Activated CD4-positive, alpha-beta T cell treated with anti-CD3 and anti-CD28 coated beads, Interleukin-2, amount 50 U/mL, for 1 hour (primary cell): ENCODE measurements at places on chromosomes 2 and 18.

DNA sequence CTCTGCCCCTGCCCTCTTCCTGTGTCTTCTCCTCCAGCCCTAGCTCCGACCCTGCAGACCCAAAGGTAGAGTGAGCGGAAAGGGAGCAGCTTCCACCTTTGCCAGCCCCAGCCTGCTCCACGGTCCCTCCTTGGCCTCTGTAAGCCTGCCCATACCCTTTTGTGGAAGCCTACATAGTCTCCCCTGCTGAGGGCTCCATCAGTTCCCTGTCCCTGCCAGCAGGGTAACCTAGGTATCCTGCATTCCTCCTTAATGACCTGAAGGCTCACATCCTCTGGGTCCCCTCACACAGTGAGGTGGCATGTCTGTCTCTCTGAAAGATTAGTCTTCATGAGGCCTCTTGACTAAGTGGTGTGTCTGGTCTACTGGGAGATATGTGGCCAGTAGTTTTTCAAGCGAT, 20.5 kb upstream of the ACKR3 start:
- no peak for DNase-seq

DNA sequence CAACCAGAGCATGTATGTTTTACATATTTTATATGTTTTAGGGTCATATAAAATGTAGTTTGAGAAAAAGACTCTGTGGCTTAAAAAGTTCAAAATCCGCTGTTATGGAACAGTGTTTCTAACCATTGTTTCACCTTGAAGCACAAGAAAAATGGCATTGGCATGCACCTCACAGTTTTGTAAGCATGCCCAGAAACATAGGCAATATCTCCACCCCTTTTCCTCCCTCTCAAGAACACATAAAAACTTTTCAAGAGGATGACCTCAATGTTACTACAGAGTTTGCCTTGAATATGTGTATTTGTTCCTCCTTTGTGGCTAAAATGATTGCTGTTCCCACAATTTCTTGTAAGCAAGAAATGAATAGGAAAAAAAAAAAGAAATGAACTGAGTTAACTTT, 29.3 kb upstream of the SLC40A1 start:
- DNase-seq = no peak

DNA sequence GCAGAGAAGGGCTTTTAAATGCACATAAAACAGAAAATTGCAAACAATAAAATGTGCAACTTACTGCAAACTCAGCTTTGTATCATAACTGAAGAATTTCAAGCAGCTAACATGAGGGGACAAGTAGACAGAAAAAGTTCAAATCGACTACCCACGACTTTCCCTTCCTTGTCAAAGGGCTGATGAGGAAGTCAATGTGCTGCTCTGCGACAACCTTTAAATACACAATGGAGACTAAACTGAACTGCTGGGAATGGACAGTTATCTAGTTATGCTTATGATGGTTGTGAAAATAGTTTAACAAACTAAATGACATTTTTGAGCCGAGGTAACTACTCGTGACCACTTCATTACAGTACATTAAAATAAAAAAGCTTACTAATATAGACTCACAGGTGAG, 84.1 kb downstream of the INO80D start:
- DNase-seq = no peak

DNA sequence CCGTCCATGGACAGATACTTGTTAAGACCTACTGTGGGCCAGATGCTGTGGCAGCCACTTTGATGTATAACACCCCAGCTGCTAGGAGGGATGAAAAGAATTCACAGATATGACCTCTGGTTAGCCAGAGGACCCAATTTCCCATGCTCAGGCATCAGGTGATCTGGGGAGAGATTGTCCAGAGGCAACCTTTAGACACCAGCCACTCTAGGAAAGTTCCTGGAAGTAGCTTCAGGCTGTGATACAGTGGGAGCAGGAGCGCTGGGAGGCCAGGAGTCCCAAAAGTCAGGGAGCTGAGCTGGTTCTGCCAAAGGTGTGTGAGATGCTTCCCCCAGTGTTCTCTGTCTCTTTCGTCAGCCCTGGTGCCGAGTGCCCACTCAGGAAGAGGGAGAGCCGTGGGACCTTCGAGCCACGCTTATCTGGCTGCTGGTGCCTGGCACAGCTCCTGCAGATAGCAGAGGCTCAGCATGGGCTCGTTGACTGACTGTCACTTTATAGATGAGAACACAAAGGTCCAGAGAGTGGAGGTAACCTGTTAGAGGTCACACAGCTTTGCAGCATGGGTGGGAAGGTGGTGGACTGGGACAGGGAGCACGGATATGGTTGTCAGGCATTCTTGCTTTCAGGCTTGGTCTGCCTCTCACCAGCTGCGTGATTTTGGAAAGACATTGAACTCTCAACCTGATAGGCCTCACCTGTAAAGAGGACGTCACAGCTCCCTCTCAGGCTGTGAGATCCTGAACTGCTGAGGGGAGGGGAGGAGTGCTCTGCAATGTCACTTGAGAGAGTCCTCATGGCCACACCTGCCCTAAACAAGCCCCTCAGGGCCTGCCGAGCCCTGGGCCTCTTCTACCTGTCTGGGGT, 7.8 kb upstream of the RALB start:
- no peak for DNase-seq

DNA sequence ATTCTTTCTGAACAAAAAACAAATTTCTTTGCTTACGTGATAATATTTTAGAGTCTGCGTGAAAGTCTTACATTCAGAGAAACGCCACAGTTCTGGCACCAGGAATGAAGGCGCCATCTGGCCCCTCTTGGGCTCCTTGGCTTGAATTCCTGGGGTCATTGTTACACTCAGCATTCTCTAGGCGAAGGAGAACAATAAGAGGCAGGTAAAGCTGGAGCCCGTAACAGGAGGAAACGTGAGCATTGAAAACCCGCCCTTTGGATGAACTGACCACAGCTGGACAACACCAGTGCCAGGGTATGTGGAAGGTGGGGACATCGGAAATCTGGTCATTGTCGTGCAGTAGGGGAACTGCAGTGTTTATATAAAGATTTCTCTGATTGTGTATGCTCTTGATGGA, 144.8 kb downstream of the RNF152 start:
- DNase-seq = no peak

DNA sequence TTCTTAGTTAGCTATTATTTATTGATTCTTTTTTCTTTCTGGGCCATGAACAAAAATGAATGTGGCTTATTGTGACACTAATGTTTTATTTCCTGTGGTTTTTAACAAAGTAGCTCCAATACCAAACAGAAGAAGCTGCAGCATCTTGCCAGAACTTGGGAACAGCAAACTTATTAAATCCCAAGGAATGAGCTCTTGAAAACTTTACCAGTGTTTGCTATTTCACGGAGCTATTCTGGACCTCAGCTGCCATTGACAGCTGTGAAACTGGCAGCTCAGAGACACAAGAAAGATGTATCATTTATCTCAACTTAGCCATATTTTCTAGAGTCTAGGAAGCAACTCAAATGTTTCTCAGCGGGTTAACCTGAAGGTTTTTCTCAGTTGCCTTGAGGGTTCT, 91.0 kb upstream of the NEUROD1 start:
- no peak for DNase-seq

DNA sequence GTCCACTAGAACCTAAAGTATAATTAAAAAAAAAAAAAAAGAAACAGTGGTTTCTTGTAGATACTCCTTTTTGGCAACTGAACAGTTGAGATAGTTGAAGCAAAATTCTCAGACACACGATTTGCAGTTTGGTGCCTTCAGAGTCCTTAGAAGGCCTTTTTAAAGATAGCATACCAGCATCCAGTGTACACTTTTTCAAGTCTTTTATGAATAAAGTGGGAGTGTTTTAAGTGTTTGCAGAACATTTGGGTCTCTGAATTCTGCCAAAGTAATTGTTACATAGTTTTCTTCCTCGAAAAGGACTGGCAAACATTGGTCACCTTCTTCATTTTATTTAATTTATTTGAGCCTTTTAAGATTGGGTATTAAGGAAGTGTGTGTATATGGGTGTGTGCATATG, 62.3 kb downstream of the SPTBN1 start:
- no peak for DNase-seq

GRCh38 chr18:32930695-32931301, 158.0 kb upstream of the KLHL14 start:
- no peak for DNase-seq

DNA sequence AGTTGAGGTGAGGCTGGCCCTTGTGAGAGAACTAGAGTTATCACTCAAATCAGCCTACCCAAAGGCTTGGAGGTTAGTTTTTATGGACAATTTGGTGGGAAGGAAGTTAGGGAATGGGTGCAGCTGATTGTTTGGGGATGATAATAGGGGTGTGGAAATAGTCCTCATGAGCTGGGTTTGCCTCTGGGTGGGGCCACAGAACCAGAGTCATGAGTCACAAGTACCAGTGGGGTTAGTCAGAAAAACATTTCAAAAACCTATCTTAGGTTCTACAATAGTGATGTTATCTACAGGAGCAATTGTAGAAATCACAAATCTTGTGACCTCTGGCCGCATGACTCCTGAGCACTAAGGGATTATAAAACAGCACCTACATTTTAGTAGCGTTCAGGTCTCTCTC, 630.1 kb upstream of the PIK3C3 start:
- DNase-seq = no peak

GRCh38 chr2:190950566-190950991, 63.4 kb downstream of the STAT1 start:
- no peak for DNase-seq

- DNase-seq = no peak
Measured at GRCh38 chr18:7059276-7059675, 58.3 kb downstream of the LAMA1 start.

DNA sequence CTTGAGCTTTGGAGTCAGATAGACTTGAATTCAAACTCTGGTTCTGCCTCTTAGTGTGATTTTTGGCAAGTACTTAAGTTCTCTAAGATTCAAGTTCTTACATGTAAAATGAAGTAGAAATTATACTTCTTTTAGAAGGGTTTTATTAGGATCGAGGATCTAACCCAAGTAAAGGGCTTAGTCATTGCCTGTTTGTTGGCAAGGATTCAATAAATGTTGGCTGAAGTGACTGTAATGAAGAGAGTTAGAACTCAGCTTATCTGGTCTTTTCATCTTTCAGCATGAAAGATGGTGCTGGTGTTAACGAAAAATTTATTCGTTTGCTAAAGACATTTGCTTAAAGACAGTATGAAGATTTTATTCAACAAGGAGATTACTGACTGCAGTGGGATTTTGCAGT, 315.9 kb upstream of the THUMPD2 start:
- no peak for DNase-seq

DNA sequence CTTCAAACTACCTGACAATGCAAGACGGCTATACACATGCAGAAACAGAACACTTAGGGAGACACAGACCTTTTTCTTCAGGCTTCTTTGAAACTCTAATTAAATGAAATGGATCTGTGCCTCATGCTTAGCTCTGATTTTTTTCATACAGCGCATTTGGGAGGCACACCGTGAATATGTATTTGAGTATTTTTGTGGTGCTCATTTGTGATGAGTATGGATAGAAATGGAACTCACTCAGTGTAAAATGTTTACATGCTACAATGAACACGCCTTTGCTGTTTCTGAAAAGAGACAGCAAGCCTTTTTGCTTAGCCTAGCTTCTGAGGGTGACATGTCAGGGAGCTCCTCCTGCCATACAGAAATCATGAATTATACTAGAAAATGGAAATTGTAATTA, 113.3 kb downstream of the FSHR start:
- no peak for DNase-seq
